ENCODE measurements at places on chromosomes 4 and X. TPM values are rescaled to one million over a fixed set of nuclear protein-coding genes. Genes with fewer than 3 reads are reported as not detected.

DNA sequence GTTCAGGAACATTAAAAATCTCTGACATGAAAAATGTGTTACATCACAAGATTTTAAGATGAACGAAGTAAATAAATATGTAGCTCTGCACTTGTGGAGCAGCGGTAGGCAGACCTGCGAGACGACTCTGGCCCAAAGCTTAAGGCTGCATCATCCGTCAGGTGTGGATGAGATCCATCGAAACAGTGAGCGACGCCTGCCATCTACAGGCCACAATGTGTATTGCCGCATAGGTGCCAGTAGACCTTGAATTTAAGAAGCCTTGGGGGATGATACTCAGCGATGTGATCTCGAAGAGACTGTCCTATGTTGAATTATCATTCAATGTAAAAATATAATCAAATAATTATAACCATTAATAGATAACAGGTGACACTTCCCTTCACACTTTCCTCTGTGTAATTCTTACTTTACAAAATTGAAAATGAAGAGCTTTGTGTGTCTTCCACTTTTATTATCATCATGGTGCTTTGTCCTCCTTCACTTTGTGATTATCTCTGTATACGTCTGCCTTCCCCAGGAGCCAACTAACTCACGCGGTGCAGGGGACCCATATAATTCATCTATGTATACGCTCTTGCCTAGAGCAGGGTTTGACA, 851.0 kb downstream of the RAB28 start:
- DNase-seq: peak; percentile 53

- DNase-seq: no peak
Measured at GRCh38 chr4:114866901-114867670, 246.3 kb downstream of the NDST4 start.

GRCh38 chr4:155657985-155658680, 8.5 kb upstream of the GUCY1A1 start:
- DNase-seq: no peak

DNA sequence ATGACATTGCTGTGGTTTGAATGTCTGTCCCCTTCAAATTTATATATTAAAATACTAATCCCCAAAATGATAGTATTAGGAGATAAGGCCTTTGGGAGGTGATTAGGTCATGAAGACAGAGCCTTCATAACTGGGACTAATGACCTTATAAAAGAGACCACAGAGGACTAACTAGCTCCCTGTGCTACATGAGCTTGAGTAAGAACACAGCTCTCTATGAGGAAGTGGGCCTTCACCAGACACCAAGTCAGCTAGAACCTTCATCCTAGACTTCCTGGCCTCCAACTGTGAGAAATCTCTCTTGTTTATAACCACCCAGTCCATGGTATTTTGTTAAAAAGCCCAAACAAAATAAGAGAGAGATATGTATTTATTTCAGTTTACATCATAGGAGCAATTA, 242.2 kb upstream of the CTSO start:
- DNase-seq: no peak

DNA sequence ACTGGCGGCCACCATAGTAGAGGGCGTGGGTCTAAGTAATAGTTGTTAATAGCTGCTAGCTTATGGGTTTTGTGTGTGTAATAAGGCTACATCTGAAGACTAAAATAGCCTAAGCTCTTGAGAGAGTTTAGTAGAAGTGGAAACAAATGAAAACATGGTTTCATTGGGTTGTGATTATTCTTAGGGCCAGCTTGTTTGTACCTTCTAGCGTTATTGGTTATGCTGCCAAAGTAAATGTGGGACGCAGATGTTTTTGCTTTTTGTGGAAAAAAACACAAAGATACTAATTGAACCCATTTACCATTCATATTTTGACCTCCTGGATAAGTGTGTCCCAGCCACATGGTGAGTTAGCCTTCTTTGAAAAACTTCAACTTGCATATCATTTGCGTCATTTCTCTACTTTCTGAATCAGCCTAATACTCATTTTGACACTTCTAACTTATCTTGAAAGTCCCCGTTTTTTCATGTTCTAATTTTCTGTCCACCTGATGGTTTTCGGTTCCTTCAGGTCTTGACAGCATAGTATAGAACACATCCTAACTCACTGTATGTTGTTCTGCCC, 305.3 kb downstream of the FRMPD4 start:
- no peak for DNase-seq

DNA sequence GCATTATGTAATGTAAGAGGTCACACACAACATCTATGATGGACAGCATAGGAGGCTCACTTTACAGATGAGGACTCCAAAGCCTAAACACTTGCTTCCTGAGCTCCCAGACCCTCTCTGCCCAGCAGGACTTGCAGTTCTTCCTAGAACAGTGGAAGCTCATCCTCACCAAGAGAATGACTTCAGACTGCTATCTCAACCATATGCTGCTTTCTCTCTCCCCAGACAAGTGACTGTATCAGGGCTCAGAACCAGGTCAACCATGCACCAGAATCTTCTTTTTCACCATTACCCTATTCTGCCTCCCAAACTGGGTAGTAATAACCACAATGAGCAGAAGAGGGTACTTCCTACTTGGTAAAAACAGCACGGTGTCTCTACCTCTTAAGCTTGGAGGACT, 12.2 kb downstream of the RNF150 start:
- DNase-seq: peak; percentile 34

Gene TSPAN6
- 34.5 TPM for total RNA-seq

Gene BTC
- 1.5 TPM for total RNA-seq

Gene ZNF182
- 6.5 TPM for total RNA-seq

Gene CXCL13
- not detected for total RNA-seq

Gene SCD5
- 134 TPM for total RNA-seq

Gene ZNF674
- total RNA-seq: 10.1 TPM
